DND-41 (cell line): ENCODE measurements at places on chromosomes 7 and 10.

DNA sequence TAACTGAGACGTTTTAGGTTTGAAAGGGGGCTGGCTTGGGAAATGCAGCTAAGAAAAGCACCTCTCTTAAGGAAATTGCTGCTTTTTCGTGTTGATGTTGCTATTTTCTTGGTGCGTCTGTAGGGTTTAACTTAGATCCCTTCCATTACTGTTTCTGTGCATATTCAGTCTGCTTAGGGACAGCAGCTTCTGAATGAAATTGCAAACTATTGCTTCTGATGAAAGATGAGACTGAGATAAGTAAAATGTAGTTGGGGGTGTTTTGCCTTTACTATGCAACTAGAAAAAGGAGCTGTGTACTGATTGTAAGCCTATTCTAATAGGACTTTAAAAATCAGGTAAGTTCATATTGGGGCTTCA, 772 bp downstream of the HDAC9 start:
- no peaks in the 10 kb centered on the region for H3K4me1 ChIP-seq
- no peaks in the 10 kb centered on the region for H3K36me3 ChIP-seq
- H3K27me3 ChIP-seq, result no peaks in the 10 kb centered on the region
- no peak overlapping the region for H3K4me3 ChIP-seq
- no peak overlapping the region for H3K27ac ChIP-seq
- no peak for DNase-seq

DNA sequence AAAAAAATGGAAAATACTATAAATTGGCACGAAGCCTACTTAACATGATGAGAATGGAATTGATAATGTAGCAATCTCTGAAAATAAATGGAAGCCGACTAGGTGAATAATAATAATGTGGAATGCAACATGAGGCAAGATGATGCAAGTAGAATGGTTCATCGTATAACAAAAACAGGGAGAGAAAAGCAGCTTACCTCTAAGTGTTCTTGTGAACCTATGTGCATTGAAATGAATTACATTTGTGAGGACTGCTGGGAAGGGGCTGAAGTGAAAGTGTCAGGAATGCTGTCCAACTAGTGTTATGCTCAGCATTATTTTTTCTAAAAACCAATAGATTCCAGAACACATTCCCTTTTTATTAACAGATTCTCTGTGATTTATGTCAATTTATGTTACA, 440.6 kb upstream of the LRRN3 start:
- no peak overlapping the region for H3K27ac ChIP-seq
- no peak overlapping the region for H3K4me3 ChIP-seq
- DNase-seq, result no peak

GRCh38 chr10:128493811-128494210, 367.6 kb upstream of the MKI67 start:
- H3K27ac ChIP-seq, result no peak overlapping the region
- DNase-seq, result no peak
- H3K4me3 ChIP-seq, result no peak overlapping the region
- H3K36me3 ChIP-seq, result no peaks in the 10 kb centered on the region
- no peaks in the 10 kb centered on the region for H3K4me1 ChIP-seq
- no peaks in the 10 kb centered on the region for H3K27me3 ChIP-seq

DNA sequence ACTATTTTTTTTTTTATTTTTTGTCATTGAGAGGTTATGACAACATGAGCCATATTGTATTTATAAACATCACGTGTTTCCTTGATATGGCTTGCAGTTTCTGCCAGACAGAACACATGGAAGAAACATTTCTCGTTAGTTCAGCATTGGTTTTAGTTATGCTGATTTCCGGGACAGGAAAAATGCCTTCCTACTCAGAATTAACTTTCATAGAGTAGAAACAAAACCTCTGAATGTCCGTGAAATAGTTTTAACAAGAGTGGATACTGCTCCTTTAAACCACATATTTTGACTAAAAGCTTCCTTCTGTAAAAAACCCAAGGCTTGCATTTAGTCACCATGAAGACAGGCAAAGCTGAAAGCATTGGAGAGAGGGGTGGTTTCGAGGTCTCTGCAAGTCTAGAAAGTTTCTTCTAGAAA, 240.4 kb downstream of the KIAA1217 start:
- no peak overlapping the region for H3K4me3 ChIP-seq
- no peaks in the 10 kb centered on the region for H3K36me3 ChIP-seq
- DNase-seq, result no peak
- no peak overlapping the region for H3K27ac ChIP-seq

DNA sequence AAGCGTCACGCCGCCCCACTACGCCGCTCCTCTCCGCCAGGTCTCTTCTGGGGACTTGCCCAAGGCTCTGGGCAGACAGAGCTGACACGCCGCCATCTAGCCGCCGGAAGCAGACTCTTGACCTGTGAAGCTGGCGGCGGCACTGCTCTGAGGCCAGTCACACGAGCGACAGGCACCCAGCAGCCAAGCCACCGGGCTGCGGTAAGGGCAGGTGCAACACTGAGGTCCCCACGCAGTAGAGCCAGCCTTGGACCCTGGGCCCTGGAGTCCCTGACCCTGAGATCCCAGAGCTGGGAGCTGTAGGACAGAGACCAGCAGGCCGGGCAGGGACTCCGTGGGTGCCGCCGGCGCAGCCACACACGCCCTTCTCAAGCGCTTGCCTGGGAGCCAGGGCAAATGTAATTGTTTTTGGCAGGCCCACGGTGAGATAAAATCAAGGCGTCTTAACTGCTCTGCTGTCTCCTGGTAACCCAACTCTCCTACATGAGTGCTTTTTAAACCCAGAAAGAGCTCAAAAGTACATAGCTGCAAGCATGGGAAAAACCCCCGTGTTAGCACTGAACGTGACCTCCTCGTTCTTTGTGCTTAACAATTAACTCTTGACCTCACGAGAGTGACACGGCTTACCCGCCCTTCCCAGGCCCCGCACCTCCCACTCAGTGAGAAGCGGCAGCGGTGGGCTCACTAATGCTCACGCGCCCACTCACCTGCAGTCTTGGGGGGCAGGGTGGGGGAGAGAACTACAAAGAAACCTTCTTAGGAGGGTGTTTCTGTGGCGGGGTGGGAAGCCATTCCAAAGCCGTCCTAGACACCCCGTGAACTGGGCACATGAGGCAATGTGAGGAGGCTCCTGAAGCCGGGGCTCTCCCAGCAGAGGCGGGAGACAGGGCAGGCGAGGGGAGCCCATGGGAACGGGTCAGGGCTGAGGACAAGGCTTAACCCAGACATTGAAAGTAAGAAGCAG, 8.5 kb downstream of the GPER1 start:
- H3K27ac ChIP-seq, result no peak overlapping the region
- H3K27me3 ChIP-seq, result no peaks in the 10 kb centered on the region

DNA sequence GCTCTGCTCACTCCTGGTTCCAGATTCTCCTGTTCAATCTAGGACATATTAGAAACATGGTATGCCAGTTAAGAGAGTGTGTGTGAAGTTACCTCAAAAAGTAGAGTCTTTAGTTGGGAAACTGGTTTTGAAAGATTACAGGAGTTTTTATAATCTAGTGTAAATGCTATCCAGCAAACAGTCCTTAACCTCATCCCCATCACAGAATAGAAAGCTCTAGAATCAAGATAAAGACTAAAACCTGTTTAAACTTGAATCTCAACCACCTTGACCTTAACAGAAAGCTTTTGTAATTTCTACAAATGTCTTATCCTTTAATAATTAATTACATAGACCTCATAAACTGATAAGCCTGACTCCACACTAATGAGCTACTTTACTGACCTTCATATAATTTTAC, 1288.7 kb upstream of the SORCS1 start:
- H3K36me3 ChIP-seq, result no peaks in the 10 kb centered on the region
- no peaks in the 10 kb centered on the region for H3K4me1 ChIP-seq
- H3K4me3 ChIP-seq, result no peak overlapping the region
- DNase-seq, result no peak
- H3K27me3 ChIP-seq, result no peaks in the 10 kb centered on the region

GRCh38 chr10:73905256-73906020, 5.5 kb upstream of the PLAU start:
- H3K27me3 ChIP-seq, result peaks cover 58% of the 10 kb centered on the region
- H3K36me3 ChIP-seq, result no peaks in the 10 kb centered on the region
- no peak overlapping the region for H3K4me3 ChIP-seq
- no peak for DNase-seq
- peaks cover 33% of the 10 kb centered on the region for H3K4me1 ChIP-seq
- no peak overlapping the region for H3K27ac ChIP-seq

DNA sequence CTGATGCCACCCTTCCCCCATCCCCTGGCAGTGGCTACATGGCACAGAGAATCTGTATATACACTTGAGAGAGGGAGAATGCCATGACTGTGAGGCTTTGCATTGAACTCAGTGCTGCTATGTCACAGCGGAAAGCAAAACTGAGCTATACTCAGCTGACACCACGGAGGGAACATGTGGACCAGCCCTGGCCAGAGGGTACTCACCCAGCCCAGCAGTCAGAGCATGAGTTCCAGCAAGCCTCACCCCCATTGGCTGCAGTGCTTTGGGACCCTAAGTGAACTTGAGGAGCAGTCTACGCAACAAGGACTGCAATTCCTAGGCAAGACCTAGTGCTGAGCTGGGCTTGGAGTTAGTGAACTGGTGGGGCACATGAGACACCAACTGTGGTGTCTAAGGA, 10.3 kb upstream of the AOC1 start:
- H3K36me3 ChIP-seq, result no peaks in the 10 kb centered on the region
- H3K4me1 ChIP-seq, result no peaks in the 10 kb centered on the region
- no peak overlapping the region for H3K27ac ChIP-seq
- H3K4me3 ChIP-seq, result no peak overlapping the region
- DNase-seq, result no peak

DNA sequence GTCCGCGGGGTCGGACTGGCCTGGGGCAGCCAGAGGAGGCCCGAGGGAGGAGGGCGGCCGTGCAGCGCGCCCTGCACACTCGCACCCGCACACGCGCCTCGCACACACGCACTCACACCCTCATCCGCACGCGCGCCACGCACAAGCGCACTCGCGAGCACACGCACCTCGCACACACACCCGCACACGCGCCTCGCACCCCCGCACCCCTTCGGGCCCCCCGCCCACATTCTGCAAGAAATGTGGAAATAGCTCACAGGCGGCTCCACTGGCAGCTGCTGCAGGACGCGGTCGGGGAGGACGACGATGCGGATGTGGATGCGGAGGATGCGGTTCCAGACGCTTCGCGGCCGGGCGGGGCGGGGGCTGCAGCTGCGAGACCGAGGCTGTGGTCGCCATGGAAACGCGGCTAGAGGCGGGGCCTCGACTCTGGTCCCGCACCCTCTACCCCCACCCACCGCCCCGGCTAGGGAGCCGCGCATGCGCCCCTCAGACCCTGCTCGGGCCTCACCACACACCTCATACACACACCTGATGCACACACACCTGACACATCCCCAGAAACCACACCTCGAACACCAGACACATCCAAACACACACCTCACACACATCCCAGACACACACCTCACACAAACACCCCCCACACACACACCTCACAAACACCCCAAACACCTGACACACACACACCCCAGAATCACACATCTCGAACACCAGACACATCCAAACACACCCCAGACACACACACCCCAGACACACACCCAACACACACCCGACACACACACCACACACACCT, at the start of gene CALY:
Gene CALY, minus strand, starts transcription at position 320 of the 793 bp plus-strand sequence. CDS start 7,907 bp downstream, outside the sequence.
- no peak within 1 kb of the TSS for H3K27ac ChIP-seq
- H3K4me1 ChIP-seq, result no peaks in the 10 kb centered on the region
- no peaks in the 10 kb centered on the region for H3K36me3 ChIP-seq

- no peaks in the 10 kb centered on the region for H3K36me3 ChIP-seq
- no peaks in the 10 kb centered on the region for H3K4me1 ChIP-seq
- H3K27ac ChIP-seq, result no peak overlapping the region
- H3K27me3 ChIP-seq, result peaks cover 11% of the 10 kb centered on the region
- DNase-seq, result no peak
Measured at GRCh38 chr7:46133751-46134150, 212.7 kb upstream of the IGFBP3 start.

- H3K27ac ChIP-seq, result no peak overlapping the region
- H3K4me3 ChIP-seq, result no peak overlapping the region
- no peaks in the 10 kb centered on the region for H3K36me3 ChIP-seq
- no peak for DNase-seq
Measured at GRCh38 chr7:44603193-44603592, 3.2 kb upstream of the OGDH start.

GRCh38 chr10:70457759-70458305, 16.4 kb upstream of the NODAL start:
- no peaks in the 10 kb centered on the region for H3K4me1 ChIP-seq
- no peak overlapping the region for H3K27ac ChIP-seq
- DNase-seq, result no peak
